ENCODE measurements at places on chromosomes 1 and 21.

DNA sequence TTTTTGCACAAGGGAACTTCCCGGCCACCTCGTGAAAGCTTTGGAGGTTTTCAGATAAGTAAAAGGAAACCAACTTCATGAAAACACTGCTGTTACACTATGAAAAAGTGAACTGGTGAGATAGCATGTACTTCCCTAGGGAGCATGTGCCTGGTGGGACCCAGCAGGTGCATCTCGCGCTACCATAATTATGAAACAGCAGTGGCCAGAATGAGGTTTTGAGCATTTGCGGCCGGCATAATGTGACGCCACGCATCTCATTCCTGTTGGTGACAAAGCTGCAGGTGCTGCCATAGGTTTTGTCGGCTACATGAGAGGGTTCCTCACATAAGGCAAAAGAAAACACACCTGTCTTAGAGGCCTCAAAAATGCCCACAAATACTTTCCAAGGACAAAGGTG, 1.7 kb downstream of the KRTAP10-3 start:
- DNase-seq = no peak

DNA sequence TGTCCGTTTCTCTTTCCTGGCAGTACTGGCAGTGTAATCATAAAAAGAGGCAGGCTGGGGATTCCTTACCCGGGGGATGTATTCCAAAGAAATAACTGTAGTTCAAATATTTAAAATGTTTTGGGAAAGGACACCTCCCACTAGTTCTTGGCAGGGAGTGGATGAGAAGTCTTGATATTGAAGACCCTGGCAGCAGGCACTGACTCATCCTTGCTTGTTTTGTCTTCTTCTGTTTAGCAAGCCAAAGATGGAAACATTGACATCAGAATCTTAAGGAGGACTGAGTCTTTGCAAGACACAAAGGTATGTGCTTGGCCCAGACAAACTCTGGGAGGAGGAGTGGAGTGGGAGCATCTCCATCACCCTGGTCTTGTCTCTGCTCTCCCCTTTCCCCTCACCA, 639 bp downstream of the IL20 start:
- no peak for DNase-seq

DNA sequence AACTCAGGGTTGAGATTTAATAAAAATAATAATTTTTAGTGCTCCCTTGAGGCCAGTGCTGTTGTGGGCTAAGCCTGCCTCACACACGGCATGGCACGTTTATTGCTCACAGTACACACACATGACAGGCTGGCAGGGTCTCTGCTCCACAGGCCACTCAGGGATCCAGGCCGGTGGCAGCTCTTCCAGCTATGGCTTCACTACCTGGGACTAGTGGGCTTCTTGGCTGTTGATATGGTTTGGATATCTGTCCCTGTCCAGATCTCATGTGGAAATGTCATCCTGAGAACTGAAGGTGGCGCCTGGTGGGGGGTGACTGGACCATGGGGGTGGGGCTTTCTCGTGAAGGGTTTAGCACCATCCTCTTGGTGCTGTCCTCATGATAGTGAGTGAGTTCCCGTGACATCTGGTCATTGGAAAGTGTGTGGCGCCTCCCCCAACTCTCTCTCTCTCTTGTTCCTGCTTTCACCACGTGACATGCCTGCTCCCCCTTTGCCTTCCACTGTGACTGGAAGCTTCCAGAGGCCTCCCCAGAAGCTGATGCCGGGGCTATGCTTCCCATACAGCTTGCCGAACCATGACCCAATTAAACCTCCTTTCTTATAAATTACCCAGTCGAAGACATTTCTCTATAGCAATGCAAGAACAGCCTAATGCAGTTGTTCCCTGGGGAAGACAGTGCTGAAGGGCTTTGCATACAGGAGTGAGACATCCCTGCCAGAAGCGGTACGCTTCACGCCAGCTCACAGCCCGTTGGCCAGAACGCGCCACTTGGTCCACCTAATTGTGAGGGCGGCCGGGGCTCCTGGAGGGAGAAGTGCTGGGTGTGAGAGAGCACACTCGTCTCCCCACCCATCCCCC, 226.9 kb upstream of the C1orf174 start:
- no peak for DNase-seq

DNA sequence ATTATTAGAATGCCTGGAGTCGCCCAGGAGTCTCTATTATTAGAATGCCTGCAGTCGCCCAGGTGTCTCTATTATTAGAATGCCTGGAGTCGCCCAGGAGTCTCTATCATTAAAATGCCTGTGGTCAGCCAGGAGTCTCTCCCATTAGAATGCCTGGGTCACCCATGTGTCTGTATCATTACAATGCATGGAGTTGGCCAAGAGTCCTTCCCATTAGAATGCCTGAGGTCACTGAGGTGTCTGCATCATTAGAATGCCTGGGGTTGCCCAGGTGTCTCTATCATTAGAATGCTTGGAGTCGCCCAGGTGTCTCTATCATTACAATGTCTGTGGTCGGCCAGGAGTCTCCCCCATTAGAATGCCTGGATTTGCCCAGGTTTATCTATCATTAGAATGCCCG, 66.9 kb downstream of the RNF187 start:
- DNase-seq = no peak

DNA sequence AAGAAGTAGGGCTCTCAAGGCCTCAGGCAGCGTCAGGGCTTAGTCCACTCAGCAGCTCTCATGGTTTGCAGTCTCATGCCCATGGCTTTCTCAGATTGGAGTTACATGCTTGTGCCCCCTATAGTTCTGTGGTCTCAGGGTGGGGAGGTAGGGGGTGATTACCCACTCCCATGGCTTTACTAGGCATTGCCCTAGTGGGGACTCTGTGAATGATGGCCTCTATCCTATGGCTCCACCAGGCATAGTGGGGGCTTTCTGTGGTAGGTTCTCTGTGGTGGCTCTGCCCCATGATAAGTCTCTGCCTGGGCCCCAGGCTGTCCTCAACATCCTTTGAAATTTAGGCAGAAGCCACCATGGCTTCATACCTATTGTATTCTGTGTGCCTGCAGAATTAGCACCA, 48.9 kb downstream of the MSH4 start:
- no peak for DNase-seq

DNA sequence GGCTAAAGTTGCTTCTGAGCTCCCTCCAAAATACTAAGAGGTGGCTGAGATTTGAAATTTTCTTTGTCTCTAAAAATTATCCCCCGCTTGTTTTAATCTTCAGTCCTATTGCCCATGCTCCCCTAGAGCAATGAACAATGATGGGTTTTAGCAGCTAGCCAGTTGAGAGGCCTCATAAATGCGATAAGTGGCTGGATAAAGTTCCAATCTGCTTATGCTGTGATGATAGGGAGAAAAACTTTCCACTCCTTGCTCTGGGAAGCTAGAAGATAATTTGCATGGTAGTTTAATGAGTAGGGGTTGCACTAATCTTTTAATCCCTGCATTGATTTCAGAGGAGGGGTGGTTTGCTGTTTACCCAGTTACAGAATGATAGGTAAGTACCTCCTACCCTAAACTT, 9.6 kb upstream of the PRPF3 start:
- no peak for DNase-seq
